ENCODE measurements at places on chromosomes 5 and 9.

- no peak for DNase-seq
Measured at GRCh38 chr9:92723299-92723625, 41.4 kb downstream of the BICD2 start.

GRCh38 chr9:136764301-136764891 lies at the start of gene LCN15:
Gene LCN15 (minus strand): TSS chr9:136764518. CDS start chr9:136764488, 30 bp downstream.
- no peak for DNase-seq

DNA sequence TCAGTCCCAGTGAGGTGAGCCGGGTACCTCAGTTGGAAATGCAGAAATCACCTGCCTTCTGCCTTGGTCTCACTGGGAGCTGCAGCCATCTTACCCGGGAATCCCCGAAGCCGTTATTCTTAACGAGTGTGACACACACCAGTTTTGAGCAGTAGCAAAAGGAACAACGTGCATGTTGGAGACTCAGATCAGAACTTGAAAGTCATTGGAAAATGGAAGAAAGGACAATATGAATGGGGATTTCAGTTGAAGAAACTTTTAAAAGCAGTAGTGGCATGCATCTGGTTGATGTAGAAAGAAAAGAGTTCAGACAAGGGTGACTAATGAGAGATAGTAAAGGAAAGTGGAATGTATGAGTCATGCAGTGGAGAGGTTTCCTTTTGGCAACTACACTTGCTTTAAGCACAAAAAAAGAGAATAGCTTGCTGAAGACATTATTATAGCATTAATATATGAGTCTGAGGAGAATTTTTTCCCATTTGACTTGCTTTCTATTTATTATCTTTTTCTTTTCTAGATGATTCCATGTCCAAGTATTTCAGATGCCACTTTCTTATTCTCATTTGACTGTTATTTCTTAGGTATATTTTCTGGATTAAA lies 44.4 kb upstream of the ANKDD1B start:
- peak; percentile 17 for DNase-seq

GRCh38 chr5:2675548-2675947 lies 75.9 kb downstream of the IRX2 start:
- DNase-seq = no peak

GRCh38 chr5:151093476-151093889 lies 12.6 kb upstream of the TNIP1 start:
- DNase-seq = peak; percentile 58

- DNase-seq = no peak
Measured at GRCh38 chr9:97548819-97549540, 47.5 kb downstream of the TMOD1 start.

DNA sequence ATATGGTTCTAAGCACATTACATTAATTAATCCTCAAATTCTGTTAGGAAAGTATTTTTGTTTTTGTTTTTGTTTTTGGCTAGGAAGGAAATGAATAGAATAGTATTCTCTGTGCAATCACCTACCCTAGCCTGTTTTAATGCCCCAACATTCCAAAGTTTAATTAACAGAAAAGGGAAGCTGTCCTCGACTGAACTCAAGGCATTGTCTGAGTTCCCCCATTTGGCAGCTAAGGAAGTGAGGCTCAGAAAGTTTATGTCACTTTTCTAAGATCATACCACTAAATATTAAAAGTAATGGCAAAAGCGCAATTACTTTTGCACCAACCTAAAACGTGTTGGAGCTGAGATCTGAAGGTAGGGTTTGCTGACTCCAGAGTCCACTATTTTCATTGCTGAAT lies 59.8 kb downstream of the FGF1 start:
- no peak for DNase-seq

DNA sequence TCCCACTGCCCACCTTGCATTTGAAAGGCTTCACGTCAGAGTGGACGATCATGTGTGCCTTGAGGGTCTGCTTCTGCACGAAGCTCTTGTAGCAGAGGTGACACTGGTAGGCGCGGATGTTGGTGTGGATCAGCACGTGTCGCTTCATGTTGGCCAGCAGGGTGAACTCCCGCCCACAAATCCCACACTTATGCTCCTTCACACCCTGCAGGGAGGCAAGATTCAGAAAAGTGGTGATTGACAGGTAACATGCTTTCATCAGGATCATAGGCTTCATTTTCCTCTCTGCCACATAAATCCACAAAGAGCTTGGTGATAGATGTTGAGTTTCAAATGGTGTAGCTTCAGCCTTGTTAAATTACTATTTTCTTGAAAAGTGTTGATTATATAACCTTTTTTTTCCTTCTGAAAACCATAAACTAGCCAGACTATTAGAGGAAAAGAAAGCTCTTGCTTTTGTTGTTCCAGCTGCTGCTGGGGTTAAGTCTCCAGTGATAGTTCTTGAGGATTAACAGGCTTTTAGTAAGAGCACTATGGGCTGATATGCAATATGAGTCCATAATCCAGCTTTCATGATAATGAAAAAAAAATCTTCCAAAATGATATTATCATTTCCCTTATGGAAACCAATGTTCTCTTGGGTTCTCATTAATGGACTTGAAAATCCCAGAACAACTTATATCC lies 50.7 kb downstream of the ZNF366 start:
- DNase-seq = no peak

All from CD4-positive, alpha-beta T cell treated with Interleukin-15 for 1 hour (primary cell).